ENCODE measurements at places on chromosomes 3 and 15. TPM values are rescaled to one million over a fixed set of nuclear protein-coding genes. Genes with fewer than 3 reads are reported as not detected.

DNA sequence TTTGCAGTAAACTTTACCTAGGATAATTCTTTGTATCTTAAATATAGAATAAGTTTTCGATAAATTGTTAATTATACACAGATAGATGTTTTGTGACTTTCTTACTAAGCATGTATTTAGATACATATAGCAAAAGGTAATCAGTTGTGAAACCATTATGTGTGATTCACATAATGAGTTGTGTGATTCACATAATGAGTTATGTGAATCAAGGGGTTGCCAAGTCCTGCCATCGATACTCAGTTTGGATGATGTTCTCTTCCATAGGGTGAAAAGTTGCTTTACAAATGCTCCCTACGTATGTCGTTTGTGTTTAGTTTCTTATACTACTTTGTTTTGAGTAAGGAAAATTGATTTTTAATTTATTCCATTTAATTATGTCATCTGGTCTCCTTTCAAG, 682.1 kb downstream of the MECOM start:
- DNase-seq: no peak

GRCh38 chr3:39277893-39278615, 1.8 kb downstream of the CX3CR1 start:
- no peak for DNase-seq

DNA sequence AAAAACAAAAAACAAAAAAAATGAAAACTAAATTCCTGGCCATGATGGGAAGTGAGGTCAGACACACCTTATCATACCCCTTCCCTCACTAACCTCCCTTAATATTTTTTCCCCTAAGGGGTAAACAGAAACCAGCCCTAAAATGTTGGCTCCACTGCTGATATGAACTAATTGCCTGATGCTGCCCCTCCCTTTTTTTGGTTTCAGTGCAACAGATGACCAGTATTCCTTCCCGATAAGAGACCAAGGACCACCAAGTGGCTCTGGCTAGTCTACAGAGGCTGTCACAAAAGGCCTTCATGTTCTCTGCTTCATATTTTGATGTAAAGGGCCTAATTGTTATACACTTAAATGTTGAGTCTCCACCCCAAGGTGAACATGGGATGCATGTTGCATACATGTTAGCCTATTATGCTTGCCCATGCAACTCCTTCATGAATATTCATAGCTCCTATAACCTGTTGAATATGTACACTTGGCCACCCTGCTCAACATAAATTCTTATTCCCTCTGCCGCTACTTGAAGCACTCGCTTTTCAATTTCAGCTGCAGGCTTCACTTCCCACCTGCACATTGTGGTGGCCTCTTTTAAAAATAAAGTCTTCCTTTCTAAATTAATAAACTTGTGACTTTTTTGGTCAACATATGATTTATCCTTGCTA, 12.3 kb upstream of the STAC start:
- no peak for DNase-seq

- no peak for DNase-seq
Observed at GRCh38 chr3:39781632-39782031, 27.8 kb upstream of the MYRIP start.

DNA sequence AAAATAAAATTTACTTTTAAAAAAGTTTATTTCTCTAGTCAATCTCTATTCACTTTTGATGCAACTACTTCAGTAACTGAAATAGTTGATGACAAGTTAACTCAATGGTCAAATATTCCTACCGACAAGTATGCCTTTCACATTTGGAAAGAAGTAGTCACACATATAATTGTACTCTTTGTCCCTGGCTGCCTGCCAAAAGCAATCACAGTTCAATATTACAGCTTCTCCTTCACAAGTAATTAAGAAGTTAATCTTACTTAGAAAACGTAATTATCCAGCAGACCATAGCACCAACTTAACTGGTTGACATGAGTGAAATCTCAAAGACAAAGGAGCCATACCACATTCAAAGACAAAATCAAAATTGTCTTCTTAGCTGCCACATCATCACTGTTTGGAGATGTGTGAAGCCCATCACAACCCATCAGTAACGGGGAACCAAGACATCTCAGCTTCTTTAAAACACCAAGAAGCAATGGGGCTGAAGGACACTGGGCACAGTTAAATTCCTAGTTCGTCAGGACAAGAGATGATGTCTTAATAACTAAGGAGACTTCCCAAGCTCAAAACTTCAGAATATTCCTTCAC, 86.1 kb downstream of the PLCH1 start:
- DNase-seq: no peak

- no peak for DNase-seq
Observed at GRCh38 chr15:33027306-33028035, 167.0 kb downstream of the FMN1 start.

GRCh38 chr3:197420566-197420965, 122.2 kb upstream of the DLG1 start:
- DNase-seq: no peak

DNA sequence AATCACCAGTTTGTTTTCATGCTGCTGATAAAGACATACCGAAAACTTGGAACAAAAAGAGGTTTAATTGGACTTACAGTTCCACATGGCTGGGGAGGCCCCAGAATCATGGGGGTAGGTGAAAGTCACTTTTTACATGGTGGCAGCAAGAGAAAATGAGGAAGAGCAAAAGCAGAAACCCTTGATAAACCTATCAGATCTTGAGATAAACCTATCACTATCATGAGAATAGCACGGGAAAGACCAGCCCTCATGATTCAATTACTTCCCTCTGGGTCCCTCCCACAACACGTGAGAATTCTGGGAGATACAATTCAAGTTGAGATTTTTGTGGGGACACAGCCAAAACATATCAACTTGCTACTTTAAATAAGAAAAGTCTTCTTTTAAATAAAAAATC, 28.9 kb downstream of the CD200R1L start:
- DNase-seq: no peak

- DNase-seq: no peak
Observed at GRCh38 chr3:13200465-13200864, 127.2 kb upstream of the IQSEC1 start.

Gene IL20RB
- 0.74 TPM for total RNA-seq

DNA sequence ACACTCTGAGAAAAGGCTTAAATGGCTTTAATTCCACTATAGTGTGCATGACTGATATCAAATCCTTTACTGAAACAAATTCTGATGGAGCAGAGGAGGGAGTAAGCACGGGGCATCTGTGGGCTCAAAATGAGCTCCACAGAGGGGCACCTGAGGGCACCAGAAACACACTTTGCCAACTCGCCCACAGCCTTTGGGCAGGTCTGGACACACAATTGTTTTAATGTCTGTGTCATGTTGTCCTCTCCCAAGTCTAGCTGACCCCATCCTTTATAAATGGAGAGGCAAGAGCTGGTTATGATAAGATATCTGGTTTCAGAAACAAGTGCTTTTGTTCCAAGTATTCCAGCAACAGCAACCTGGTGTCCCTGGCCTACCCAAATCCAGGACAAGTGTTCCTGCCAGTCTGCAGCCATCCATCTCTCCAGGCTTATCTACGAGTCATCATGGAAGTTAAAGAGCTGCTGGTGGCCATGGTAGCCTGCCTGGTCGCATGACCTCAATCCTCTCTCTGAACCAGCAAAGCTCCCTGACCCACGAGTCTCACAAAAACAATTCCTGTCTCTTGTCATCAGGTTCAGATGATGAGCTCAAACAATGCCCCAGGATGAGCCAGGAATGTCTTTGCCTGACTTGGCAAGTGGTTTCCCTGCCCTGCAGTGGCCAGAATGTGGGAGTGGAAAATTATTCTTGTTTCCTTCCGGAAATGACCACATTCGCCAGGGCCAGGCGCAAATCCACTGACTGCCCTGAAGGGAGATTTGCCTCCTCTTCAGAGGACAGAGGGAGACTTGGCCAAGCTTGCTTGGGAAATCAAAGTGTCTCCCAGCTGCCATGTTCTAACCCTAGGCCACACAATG, 64.4 kb upstream of the TPM1 start:
- DNase-seq: no peak

DNA sequence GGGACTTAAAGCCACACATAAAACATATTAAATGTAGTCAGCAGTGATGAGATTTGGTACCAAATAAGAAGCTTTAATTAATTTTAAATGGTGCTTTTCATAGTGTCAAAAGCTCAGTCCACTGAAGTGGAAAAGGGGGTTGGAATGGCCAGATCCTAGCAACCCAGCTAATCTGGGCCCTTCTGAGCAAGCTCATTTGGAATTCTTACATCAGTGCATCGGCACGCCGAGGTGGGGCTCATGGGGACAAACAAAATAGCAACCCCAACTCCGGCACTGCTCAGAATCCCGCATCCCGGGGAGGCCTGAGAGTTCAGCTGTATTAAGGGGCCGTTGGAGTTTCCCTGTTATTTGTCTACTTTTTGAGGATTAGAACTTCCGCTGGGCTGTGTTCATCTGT, 526.4 kb downstream of the SOX2 start:
- no peak for DNase-seq

Gene LRTM1
- total RNA-seq: not detected

- peak; percentile 61 for DNase-seq
Observed at GRCh38 chr15:64460724-64461720, 644 bp downstream of the ZNF609 start.

- no peak for DNase-seq
Observed at GRCh38 chr3:177251755-177252154, 54.5 kb upstream of the TBL1XR1 start.

- DNase-seq: no peak
Observed at GRCh38 chr15:51263116-51263515, 75.3 kb downstream of the CYP19A1 start.

Gene SKOR1
- total RNA-seq: 0.19 TPM

GRCh38 chr3:134337511-134338200, 36.6 kb downstream of the AMOTL2 start:
- no peak for DNase-seq

Gene LDHAL6B
- not detected for total RNA-seq

Gene GOLGA8N
- total RNA-seq: 1.8 TPM
